ENCODE measurements at places on chromosomes 6 and 20.

DNA sequence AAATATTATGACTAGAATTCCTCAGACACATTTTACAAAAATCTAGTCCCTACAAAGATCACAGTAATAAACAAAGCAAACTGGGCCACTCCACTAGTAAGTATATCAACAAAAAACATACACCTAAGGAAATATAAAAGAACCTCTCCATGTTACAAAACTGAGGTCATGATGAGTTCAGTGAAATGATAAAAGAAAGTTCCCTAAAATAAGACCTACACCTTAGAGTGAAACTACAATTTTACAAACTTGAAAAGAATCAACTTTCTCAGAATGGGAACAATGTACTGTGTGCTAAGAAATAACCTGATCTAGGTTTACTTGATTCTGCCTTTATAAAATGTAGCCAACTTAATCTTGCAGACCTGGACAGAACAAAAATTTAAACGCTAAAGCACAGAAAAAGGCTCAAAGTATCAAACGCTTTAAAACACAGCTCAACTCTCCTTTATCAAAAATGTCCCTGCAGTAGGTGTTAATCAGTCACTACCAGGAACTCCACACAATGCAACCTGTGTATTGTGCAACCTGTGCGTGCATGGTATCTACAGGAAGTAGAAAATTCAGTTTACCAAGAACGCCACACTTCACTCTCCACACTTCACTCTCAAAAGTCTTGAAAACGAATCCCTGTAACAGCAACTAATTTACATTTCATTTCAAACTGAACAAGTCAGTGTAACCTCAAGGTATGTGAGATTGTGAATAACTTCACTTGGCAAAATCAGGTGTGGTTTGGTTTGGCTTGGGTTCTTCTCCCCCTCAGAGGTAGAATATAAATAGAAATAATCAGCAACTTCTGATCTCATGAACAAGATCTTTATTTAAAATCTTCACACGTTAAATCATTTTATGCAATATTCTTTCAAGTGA lies 1.8 kb downstream of the RALGAPA2 start:
- no peak for DNase-seq

DNA sequence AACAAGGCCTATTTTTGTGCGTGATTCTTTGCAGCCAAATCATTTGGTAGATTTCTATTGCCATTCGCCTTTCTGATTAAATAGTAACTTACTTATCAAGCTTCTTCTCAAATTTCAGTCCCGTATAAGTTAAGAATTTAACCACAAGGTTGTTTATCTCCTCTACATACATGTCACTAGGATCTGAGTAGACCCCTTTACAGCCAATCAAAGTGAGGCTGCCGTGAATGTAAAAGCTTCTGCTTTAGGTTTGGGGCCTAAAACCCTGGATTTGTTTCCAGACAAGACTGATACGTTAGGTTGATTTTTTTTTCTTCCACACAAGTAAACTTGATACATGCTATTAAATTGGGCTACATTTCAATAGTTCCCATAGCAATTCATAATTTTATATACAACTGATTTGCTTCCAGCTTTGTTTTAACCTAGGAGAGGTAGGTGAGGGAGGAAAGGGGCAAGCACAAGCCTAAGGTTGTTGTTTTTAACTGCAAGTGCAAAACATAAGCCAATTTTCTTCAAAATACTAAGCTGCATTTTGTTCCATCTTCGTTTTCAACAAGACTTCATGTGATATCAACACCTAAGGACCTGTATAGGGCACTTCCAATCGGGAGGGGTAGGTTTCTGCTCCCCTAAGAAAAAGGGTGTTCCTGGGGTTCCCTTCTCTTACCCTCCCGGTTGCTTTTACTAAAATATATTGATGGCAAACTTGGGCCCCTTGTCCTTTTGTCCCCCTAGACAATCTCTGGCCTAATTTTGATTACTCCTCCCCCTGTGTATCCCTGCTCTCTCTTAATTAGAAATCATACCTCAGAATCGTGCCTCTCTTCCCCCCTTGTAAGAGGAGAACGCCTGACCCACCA lies 1.7 kb downstream of the RANBP9 start:
- no peak for DNase-seq

DNA sequence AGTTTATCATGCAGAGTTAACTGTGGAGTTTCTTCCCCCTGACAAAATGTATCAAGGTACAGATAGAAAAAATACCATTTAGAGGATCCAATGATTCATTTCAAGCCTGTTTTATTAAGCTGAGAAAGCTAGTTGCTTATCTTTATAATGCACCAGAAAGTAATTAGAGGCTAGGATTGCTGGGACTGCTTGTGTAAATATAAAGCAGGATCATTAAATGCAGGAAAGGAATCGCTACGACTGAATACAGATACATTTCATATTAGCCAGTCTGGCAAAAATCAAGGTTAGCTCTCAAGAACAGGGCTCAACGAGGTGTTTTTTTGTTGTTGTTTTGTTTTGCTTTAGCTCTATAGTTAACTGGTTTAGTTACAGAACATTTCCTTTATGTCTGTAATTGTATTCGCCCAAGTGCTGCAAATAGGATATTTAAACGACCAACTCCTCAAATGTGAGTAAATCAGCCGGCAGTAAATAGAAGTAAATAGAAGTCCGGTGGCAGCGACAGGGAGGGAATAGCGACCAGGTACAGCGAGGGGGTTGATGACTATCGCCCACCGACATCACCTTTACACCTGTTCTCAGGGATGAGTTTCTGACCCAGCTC lies 748 bp downstream of the UBE2J1 start:
- no peak for DNase-seq

- no peak for DNase-seq
Measured at GRCh38 chr6:32151863-32152768, at the start of gene PRRT1. Gene PRRT1 (minus strand): TSS chr6:32151939. CDS start chr6:32151827, 112 bp downstream.

GRCh38 chr6:85544776-85545175 lies 48.9 kb downstream of the SNX14 start:
- no peak for DNase-seq

DNA sequence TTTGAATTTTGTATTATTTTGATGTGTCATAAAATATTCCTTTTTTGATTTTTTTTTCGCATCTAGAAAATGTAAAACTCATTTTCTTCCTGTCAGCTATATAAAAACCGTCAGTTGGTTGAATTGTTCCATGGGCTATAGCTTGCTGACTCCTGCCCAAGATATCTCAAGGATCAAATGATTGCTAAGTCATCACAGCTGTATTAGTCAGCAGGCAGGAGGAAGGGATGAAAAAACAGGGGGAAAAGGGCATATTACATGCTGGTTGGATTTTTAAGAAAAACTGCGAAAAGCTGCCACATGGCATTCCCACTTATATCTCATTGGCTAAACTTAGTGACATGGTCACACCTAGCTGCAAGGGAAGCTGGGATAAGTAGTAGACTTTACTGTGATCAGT lies 569.9 kb downstream of the BCKDHB start:
- no peak for DNase-seq

GRCh38 chr20:6101346-6101745 lies 21.5 kb downstream of the FERMT1 start:
- no peak for DNase-seq

DNA sequence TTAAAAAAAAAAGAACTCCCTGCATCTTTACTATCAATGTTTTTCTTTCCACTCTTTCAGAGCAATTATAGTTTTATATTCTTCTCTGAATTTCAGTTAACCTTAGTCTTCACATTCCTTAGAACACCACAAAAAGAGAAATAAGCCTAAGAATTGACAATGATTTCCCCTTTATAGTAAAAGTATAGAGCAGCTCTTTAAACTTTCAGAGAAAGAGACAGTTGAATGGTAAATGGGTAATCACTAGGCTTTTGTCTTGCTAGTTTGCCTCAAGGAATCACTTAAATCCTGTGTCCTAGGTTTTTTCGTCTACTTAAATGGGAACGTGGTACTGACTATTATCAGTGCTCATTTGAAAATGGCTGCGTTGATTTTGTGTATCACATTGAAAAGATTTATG lies 31.8 kb downstream of the SLX4IP start:
- no peak for DNase-seq

- no peak for DNase-seq
Measured at GRCh38 chr6:127402890-127403617, 56.1 kb downstream of the KIAA0408 start.

- no peak for DNase-seq
Measured at GRCh38 chr6:109340811-109341210, 41.5 kb downstream of the CD164 start.

DNA sequence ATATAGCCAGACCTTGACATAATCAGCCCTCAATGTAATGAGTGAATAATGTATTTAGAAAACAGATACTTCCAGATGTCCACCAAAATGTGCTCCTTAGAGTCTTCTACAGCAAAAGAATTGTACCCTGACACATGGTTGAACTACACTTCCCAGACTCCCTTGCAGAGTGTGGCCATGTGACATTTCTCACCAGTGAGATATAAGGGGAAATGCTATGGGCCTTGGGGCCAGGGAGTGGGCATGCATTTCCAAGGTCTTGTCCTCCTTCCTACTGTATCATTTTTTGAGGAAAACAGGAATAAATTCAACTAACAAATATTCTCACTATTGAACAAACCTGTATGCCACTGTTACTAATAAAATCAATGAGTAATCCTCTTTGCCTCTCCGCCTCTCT lies 211.4 kb upstream of the SMLR1 start:
- DNase-seq: no peak

DNA sequence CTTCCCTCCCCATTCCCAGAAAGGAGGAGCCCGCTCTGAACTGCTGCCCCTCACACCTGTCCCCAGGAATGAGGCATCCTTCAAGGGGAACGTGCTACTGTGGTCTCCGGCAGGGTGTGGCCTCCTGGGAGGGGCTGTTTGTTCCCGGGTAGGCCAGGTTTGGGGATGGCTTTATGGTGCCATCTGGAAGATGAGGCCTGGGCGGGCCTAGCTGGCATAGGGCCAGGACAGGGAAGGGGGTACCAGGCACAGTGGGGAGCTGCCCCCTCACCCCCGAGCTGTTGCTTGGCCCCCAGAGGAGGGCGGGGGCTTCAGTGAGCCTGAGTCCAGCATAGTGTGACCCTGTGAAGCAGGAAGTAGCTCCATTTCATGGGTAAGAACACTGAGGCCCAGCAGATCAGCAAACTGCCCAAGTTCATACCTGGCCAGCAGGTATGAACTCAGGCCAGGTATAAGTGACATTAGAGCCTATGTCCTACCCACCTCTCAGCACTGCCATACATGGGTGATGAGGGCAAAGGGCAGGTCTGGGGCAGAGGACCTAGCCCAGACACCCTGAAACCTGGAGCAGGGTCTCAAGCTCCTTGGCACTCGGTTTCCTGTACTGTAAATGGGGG lies 17.5 kb upstream of the SPDEF start:
- no peak for DNase-seq

- DNase-seq: no peak
Measured at GRCh38 chr6:35014341-35014740, 125.3 kb downstream of the ANKS1A start.

DNA sequence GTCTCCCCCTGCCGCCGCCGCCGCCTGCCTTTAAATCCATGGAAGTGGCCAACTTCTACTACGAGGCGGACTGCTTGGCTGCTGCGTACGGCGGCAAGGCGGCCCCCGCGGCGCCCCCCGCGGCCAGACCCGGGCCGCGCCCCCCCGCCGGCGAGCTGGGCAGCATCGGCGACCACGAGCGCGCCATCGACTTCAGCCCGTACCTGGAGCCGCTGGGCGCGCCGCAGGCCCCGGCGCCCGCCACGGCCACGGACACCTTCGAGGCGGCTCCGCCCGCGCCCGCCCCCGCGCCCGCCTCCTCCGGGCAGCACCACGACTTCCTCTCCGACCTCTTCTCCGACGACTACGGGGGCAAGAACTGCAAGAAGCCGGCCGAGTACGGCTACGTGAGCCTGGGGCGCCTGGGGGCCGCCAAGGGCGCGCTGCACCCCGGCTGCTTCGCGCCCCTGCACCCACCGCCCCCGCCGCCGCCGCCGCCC lies 474 bp downstream of the CEBPB start:
- no peak for DNase-seq

- no peak for DNase-seq
Measured at GRCh38 chr20:46605978-46606816, 45.1 kb downstream of the SLC13A3 start.

DNA sequence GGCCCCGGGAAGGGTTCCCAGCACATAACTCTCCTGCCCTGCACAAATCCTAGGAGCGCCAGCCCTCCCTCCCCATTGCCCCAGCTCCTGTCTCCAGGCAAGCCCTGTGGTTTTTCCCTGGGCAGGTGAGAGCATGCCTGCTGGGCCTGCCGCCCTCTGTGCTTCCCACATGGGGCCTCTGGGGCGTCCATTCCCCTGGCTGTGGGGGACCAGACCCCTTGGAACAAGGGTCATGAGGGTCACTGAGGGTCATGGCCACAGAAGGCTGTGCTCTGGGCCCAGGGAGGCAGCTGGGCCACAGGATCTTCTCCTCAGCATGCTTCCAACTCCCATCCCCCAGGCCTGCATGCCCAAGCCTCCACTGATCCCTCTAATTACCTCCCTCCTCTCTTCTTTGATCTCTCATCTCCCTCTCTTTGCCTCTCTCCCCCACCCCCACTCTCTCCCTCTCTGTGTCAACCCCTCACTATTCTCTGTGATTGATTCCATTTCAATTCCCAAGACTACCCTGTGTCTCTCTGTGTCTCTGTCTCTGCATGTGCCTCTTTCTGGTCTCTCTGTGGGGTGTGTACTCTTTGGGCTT lies 6.1 kb downstream of the MDFI start:
- DNase-seq: no peak

DNA sequence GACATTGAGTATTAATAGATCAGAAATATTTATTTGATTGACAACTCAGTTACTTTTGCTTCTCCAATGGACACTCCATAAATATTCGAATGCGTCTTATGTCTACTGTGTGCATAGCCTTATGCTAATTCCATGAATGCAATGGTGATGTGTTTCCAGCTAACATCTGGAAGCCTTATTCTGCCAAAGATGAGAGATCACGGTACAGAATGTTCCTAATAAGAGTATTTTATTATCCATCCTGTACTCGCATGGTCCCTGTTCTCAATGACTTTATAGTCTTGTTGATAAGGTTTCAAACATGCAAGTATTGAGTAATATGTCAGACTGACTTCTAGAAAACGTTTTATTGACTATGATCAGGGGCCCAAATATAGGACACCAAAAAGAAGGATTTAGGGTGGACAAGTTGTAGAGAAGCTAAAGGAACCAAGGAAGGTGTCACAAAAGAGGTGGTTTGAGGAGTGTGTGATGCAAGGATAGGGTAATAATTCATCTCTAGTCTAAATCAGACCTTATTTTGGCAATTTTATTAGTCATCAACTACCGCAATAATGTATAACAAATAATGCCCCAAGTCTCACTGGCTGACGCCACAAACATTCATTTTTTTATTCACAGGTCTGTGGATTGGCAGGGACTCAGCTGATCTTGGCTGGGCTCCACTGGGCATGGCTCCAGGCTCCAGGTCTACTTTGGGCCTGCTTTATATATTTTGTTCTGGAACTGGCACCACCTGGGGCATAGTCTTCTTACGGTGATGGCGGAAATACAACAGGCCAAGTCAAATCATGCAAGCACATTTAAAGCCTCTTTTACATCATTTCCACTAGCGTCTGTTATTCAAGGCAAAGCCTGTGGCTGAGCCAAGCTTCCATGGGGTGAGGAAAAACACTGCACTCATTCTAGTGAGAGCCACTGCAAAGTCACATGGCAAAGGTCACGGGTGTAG lies 24.5 kb upstream of the CD83 start:
- DNase-seq: no peak

GRCh38 chr6:169406804-169407203 lies 153.2 kb upstream of the THBS2 start:
- no peak for DNase-seq

- DNase-seq: no peak
Measured at GRCh38 chr6:158910484-158911440, 89.2 kb downstream of the RSPH3 start.
